ENCODE measurements at places on chromosomes 7 and 10. TPM values are rescaled to one million over a fixed set of nuclear protein-coding genes. Genes with fewer than 3 reads are reported as not detected.

CHCHD1 gene
- 59.1 TPM for total RNA-seq

ITPRID1 gene
- total RNA-seq = not detected

DLX5 gene
- total RNA-seq = not detected

C10orf90 gene
- 2.7 TPM for total RNA-seq

FGFBP3 gene
- 2.6 TPM for total RNA-seq

CYP2E1 gene
- 0.26 TPM for total RNA-seq

MGMT gene
- total RNA-seq = 7.2 TPM

GRM8 gene
- total RNA-seq = not detected

ANKRD61 gene
- total RNA-seq = 0.72 TPM

AOC1 gene
- total RNA-seq = 0.02 TPM

GNGT1 gene
- not detected for total RNA-seq

CHN2 gene
- 0.58 TPM for total RNA-seq

SLC26A5 gene
- total RNA-seq = not detected

NPC1L1 gene
- total RNA-seq = 0.06 TPM

GIMAP4 gene
- not detected for total RNA-seq

PSD gene
- 0.27 TPM for total RNA-seq

TAC1 gene
- not detected for total RNA-seq

VIPR2 gene
- total RNA-seq = 0.02 TPM

WDFY4 gene
- 0.07 TPM for total RNA-seq

ACTL6B gene
- total RNA-seq = not detected

TAS2R4 gene
- total RNA-seq = 0.11 TPM

WEE2 gene
- not detected for total RNA-seq

SLC39A12 gene
- total RNA-seq = not detected

CCL24 gene
- not detected for total RNA-seq

C7orf57 gene
- 0.32 TPM for total RNA-seq

INTS15 gene
- 23.8 TPM for total RNA-seq

POP7 gene
- total RNA-seq = 87.5 TPM

PTER gene
- 17.7 TPM for total RNA-seq

WNT8B gene
- not detected for total RNA-seq

CPA1 gene
- total RNA-seq = not detected

CRPPA gene
- 0.65 TPM for total RNA-seq

LSM5 gene
- total RNA-seq = 95.3 TPM
